ENCODE measurements at places on chromosomes 12 and 14. TPM values are rescaled to one million over a fixed set of nuclear protein-coding genes. Genes with fewer than 3 reads are reported as not detected.

Gene SLC5A8
- not detected for total RNA-seq

- H3K36me3 ChIP-seq: no peaks in the 10 kb centered on the region
- H3K4me3 ChIP-seq: no peak overlapping the region
- H3K27me3 ChIP-seq: no peaks in the 10 kb centered on the region
- no peaks in the 10 kb centered on the region for H3K4me1 ChIP-seq
- peak overlapping the region; percentile 51 for H3K27ac ChIP-seq
These were observed 153.6 kb upstream of the FKBP4 start for GRCh38 chr12:2641207-2641606.

GRCh38 chr12:131775392-131776236 lies 52.6 kb upstream of the MMP17 start:
- no peaks in the 10 kb centered on the region for H3K4me1 ChIP-seq
- no peaks in the 10 kb centered on the region for H3K36me3 ChIP-seq
- no peak overlapping the region for H3K4me3 ChIP-seq
- H3K27me3 ChIP-seq: no peaks in the 10 kb centered on the region

GRCh38 chr14:101367421-101368261 lies 193.7 kb upstream of the DIO3 start:
- no peaks in the 10 kb centered on the region for H3K36me3 ChIP-seq
- no peaks in the 10 kb centered on the region for H3K4me1 ChIP-seq
- H3K27ac ChIP-seq: no peak overlapping the region
- no peak overlapping the region for H3K4me3 ChIP-seq
- peak; percentile 68 for DNase-seq

DNA sequence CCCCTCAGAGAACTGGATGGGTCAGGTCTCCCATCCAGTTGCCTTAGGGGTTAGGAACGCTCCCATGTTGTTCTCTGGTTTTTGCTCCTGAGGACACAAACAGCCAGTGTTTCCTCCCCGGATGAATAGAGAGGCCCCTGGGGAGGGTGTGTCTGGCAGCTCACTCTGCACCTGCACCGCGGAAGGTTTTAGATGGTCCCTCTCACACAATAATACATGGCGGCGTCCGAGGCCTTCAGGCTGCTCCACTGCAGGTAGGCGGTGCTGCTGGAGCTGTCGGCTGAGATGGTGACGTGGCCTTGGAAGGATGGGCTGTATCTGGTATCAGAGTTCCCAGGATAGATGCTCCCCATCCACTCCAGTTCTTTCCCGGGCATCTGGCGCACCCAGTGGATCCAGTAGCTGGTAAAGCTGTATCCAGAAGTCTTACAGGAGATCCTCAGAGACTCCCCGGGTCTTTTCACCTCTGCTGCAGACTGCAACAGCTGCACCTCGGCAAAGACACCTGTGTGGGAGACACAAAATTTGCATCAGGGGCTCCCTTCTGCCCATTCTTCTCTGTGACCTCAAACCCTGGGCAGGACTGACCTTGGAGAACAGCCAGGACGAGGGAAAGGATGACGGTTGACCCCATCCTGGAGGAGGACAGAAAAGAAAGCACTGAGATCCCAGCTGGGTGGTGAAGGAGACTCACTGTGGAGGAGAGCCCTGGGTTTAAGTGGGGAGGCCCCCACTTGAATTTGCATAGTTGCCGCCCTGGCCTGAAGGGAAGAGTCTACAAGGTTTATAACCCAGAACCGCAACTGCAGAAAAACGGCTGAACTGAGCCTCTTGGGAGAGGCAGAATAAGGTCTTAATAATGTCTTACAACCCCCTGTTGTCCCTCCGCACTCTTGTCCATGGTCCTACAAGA lies 1324.8 kb downstream of the TMEM121 start:
- H3K4me3 ChIP-seq: no peak overlapping the region
- no peaks in the 10 kb centered on the region for H3K36me3 ChIP-seq
- H3K27ac ChIP-seq: no peak overlapping the region
- DNase-seq: no peak
- H3K4me1 ChIP-seq: no peaks in the 10 kb centered on the region
- no peaks in the 10 kb centered on the region for H3K27me3 ChIP-seq

Gene MGP
- total RNA-seq: 12,824 TPM

Data from aorta (tissue), 5 donors.